WERI-Rb-1 (cell line): ENCODE measurements at places on chromosomes 7 and 10.
A peak's percentile ranks its signal among the peaks of the same experiment; 100 is the strongest.

GRCh38 chr10:42638821-42639270 lies 476 bp upstream of the ZNF33B start:
- no peak for DNase-seq

GRCh38 chr10:86592413-86592812 lies 61.9 kb upstream of the OPN4 start:
- DNase-seq = peak; percentile 74

DNA sequence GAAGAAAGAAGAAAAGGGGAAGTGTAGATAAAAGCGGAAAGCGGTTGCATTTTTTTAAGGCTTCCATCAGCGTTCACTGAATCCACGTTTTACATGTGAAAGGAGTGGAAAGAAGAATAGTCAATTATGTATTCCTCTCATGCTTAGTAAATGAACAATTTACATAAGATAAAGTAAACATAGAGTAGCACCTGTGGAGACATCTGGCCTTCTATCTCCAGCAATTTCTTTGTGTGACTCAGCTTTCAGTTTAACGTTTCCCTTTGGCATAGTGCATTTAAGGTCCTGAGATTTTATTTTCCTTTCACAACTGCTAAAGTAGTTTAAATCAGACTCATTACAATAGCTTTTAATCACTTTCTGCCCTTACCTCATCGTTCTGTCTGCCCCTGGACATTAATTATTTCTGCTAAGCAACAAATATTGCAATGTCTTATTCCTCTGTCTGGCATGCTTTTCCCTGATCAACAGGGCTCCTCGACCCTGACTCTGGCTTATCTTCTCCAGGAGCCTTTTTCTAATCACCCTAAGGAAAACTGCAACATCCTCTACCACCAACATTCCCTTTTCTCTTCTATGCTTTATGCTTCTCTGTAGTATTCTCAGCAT lies 383.5 kb upstream of the VWC2 start:
- no peak for DNase-seq

DNA sequence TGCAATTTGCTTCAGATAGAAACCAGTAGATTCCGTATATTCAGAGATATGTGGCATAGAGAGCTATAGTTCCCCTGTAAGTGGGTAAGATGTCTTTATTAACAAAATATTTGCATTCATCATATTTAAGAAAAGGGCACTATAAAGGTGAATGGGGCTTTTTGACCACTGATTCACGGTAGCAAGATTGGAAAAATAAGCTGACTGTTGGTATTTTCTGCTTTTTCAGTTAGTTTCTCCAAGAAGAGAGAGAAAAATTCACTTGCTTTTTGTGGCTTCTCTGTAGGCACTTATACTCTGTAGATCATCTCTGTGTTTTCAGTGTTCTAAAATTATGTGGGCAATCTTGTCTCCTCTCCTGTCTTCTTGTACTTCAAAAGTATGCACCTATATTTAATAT lies 245.1 kb downstream of the TWIST1 start:
- no peak for DNase-seq

- DNase-seq = no peak
These were observed 94.2 kb upstream of the PHYHIPL start for GRCh38 chr10:59082249-59082648.

DNA sequence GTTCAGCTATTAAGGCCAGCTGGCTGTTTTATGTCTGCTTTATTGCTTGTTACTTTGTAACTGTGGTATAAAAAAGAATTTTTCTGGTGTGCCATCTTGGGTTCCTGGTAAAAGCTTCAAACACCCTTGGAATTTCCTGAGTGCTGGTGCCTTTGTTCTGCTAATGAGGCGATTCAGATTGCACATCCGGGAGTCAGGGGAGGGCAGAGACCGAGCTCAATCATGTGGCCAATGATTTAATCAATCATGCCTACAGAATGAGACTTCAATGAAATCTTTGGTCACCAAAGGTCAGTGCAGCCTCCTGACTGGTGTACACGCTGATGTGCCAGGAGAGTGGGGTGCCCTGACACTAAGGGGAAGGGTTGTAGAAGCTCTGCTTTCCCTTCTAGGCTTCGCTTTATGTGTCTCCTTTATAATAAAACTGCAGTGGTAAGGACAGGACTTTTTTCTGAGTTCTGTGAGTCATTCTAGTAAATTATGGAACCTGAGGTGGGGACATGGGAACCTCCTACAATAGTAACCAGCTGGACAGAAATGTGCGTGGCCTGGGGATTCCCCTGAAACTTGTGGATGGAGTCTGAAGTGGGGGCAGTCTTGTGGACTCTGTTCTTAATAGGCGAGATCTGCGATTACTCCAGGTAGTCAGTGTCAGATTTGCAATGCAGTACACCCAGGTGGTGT lies 69.4 kb upstream of the OGDHL start:
- DNase-seq = no peak

DNA sequence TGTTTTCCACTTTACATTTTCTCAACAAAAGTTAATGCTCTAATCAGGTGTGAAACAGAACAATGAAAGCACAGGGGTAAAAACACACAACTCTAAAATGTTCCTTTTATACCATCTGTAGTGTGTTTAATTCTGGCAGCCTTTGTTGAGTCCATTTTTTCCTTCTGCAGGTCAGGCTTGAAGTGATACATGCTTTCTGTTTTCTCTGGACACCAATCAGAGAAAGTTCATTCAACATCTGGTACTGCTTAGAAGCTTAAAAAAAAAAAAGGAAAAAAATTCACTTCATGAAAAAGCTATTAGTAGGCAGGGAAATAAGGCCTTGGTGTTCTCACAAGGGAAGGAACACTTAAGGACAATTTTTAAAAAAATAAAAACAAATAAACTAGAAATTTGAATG lies 231.3 kb upstream of the RHOBTB1 start:
- no peak for DNase-seq

DNA sequence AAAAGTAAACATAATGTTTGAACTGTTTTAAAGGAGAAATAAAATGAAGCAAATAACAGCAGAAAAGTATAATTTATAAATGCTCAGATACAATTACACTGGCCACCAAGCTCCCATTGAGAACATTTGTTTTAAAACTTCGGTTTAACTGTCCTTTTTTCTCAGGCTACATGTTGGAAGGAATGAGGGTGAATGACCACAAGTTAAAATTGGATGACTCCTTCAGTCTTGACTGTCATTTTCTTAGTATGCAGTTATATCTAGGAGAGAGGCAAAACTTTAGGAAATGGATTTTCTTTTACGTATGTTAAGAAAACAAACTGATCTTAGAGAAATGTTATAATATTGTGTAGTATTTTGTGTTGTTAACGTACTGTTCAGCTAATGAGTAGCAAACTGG lies 5.0 kb downstream of the TRIM24 start:
- no peak for DNase-seq

DNA sequence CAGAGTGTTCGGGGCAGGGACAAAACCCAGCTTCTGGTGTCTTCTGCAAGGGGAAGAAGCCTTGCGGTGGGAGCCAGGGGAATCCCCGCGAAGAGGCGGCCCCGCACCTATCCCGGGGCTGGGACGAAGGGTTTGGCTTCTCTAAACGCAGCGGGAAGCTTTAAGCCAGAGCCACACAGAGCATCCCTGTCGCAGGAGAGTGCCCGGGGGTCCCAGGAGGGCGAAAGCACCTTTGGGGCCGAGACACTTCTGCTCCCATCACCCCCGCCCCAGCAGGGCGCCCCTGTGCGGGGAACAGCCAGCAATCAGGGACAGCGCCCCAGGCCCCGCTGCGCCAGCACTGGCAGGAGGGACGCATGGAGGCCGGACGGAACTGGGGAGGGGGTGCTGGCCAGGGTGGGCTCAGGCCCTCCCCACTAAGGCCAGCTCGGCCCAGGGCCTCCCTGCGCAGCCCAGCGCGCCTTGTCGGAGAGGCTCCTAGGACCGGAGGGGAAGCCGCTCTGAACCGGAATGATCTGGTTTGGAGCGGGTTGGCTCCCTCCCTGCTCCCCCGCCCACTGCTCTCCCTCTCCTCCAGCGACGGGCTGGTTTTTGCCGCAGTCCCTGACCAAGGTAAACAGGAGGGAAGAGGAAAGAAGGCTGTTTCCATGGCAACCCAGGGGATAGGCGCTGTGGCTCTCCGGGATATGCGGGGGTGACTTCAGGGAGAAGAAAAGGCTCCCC lies 63.9 kb downstream of the TMEM209 start:
- no peak for DNase-seq

DNA sequence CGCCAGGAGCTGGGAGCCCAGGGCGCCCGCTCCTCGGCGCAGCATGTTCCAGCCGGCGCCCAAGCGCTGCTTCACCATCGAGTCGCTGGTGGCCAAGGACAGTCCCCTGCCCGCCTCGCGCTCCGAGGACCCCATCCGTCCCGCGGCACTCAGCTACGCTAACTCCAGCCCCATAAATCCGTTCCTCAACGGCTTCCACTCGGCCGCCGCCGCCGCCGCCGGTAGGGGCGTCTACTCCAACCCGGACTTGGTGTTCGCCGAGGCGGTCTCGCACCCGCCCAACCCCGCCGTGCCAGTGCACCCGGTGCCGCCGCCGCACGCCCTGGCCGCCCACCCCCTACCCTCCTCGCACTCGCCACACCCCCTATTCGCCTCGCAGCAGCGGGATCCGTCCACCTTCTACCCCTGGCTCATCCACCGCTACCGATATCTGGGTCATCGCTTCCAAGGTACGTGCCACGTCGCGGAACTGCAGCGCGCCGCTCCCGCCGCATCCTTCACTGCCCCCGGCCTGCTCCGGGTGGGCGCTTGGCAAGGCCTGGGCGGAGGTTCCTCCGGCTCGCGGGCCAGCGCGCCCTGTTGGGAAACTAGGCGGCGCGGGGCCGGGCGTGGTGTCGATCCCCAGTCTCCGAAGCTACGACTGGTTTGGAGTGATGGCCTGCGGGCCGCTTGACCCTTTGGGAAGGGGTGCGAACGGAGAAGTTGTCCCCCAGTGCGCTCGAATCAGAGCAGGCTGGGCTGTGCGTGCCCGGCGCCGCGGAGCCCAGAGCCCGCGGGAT lies 868 bp downstream of the EMX2 start:
- DNase-seq = peak; percentile 44

GRCh38 chr10:13213163-13213562 lies 21.0 kb downstream of the UCMA start:
- no peak for DNase-seq

GRCh38 chr7:26293569-26294308 lies 2.1 kb downstream of the SNX10 start:
- no peak for DNase-seq

DNA sequence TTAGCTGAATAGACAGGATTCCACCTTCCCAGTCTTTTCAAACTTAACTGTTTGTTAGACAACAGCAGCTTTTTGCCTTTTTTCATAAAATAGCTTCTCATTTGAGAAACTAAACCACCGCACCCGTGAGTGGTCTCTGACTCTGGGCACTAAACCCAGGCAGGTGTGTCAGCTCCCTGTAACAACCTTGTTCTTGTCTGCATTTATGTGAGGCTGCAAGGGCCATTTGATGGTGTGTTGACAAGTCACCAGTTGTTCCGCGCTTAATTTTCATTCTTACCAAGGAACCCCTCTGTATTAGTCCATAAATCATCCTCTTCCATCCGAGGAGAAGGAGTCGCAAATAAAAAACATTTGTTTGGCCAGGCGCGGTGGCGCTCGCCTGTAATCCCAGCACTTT lies 1.5 kb downstream of the STOX1 start:
- DNase-seq = no peak

DNA sequence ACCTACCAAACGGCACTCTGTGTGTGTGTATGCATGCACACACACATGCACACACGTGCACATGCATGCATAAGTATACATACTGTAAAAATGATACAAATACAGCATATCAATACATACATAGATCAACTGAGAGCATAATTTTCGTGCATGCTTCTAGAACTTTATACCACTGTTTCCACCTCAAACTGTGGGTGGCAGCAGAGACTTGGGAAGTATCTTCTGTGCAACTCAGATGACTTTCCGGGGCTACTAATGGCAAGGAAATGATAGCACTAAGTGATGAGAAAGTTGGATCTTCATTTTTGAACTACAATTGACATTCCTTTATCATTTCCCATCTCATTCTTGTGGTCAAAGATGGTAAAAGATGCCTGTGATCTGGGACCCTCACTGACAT lies 570.7 kb downstream of the REEP3 start:
- peak; percentile 20 for DNase-seq

- no peak for DNase-seq
These were observed 66.5 kb downstream of the SRI start for GRCh38 chr7:88153378-88153777.

GRCh38 chr10:122347170-122347841 lies 27.2 kb upstream of the PLEKHA1 start:
- no peak for DNase-seq

DNA sequence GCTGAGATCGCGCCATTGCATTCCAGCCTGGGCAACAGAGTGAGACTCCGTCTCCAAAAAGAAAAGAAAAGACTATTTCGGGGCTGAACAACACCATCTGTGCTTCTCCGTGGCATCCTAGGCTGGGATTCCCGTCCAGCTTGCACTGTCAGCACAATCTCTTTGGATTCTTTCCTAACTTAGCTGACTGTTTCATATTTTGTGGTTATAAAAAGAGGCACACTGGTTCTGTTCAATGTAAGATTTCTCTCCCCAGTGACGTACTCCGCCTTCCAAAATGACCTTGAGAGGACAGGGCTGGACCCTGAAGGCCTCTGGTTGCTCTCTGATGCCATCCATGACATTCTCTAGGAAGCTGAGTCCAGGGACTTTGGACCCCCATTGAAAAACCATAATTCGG lies 8.8 kb downstream of the ZNHIT1 start:
- no peak for DNase-seq

DNA sequence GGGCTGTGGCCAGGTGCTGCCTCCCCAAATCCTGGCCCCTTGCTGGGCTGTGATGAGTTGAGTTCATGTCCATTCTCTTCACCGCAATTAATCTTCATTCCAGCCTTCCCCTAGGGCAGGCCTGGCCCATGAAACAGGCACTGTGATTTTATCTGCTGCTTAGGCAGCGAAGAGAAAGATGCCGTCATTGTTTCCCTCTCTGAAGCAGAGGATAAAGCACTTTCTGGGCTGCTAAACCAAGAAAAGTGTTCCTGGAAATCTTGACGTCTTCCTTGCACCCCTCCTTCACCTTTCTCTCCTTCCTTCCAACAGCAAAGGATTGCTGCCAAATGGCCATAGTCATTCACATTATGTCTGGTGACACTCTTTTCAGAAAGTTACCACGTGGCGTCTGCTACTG lies 265.9 kb downstream of the ZEB1 start:
- DNase-seq = no peak

- DNase-seq = no peak
These were observed 9.2 kb downstream of the NDUFA5 start for GRCh38 chr7:123548406-123548805.

GRCh38 chr10:3639546-3639945 lies 145.5 kb downstream of the KLF6 start:
- peak; percentile 60 for DNase-seq
